ENCODE measurements at places on chromosomes 12 and 14. TPM values are rescaled to one million over a fixed set of nuclear protein-coding genes. Genes with fewer than 3 reads are reported as not detected.

Gene PYGL
- 58.6 TPM for total RNA-seq

Gene GPR84
- 0.34 TPM for total RNA-seq

Gene GYS2
- total RNA-seq: 0.16 TPM

Gene C1QL4
- total RNA-seq: not detected

Gene COPZ1
- 116 TPM for total RNA-seq

Gene GALNT6
- 9.9 TPM for total RNA-seq

Gene GRIP1
- 31.1 TPM for total RNA-seq

Gene INHBE
- total RNA-seq: 0.23 TPM

Gene TSHR
- not detected for total RNA-seq

GRCh38 chr12:291153-291723, 28.6 kb upstream of the SLC6A13 start:
- no peak for DNase-seq

GRCh38 chr12:2395354-2395977, 342.7 kb downstream of the CACNA1C start:
- DNase-seq: peak; percentile 51

GRCh38 chr14:83863042-83863774, 1666.7 kb upstream of the FLRT2 start:
- DNase-seq: no peak

DNA sequence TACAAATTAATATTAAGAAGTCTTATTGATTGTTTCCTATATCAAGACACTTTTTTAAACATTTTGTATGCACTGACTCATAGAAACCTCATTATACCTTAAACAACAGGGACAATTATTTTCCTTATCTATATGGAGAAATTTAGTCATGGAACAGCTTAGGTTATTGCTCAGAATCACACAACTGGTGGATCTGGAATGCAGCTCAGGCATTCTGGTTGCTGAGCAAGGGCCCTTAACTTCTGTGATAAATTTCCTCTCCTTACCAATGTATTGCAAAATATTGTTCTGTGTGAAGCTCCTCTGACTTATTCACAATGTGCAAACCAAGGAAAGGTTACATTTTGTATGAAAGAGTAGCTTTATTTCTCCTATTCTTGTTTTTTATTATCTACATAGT, 817.8 kb downstream of the LRFN5 start:
- DNase-seq: no peak

DNA sequence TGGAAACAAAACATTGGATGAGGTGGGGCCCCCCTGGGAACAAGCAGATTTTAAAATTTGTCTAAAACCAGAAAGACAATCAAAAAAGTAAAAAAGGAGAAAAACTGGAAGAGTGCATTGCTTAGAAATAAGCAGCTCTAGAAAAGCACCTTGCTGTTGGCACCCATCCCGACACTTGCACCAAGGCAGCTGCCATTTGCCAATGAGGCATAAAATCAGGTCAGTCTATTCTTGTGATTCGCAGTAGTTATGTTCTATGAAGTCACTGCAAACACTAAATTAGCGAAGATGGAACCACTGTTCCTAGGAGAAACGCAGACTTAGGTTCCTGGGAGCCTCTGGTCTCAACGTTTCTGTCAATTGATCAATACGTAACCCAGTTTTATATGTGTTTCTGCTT, 16.2 kb downstream of the VPS33A start:
- no peak for DNase-seq

DNA sequence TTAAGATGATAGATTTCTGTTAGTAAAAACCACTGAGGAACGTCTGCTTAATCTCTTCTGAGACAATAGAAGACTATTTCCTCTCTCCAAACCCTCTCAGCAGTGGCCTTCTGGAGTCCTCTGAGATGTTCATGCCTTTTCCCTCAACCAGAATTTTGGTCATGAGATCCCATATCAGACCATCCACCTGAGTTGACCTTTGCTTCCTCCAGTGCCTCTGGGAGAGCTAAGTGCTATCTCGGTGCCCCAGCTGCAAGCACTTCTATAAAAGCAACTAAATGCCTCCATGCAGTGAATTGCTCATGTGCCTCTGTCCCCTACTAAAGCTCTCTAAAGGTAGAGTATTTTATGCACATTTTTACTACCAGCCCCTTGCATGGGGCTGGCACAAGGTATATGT, 172.8 kb upstream of the BCL2L14 start:
- DNase-seq: no peak

DNA sequence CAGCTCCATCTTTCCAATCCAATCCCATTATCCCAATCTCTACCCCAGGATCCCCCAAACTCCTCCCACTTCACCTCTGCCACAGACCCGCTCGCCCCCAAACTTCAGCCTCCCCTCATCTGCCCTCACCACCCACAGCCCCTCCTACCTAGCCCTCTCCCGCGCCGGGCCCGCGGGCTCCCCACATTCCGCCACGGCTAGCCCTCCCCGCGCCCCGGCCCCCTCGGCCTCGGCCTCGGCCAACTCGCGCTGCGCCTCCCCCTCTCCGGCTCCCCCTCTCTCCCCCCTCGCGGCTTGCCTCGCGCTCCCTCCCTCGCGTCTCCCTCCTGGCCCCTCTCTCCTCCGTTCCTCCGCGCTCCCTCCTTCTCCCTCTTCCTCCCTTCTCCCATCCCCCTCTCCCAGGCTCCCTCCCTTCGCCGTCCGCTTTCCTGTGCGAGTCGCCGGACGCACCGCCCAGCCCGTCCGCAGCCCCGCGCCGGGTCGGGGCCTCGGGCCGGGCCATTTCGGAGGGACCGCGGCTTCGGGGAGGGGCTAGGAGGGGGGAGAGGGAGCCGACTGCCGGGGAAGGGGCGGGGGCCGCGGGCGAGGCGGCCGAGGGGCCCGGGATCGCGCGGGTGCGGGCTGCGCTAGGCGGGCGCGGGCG, at the start of gene ATN1:
ATN1 (plus strand) TSS at position 581 of the 643 bp plus-strand sequence. CDS start 6,043 bp downstream, outside the sequence.
- DNase-seq: peak; percentile 90

- no peak for DNase-seq
These were observed 300.9 kb upstream of the STXBP6 start for GRCh38 chr14:25350802-25351201.

- DNase-seq: no peak
These were observed 102.7 kb downstream of the ST8SIA1 start for GRCh38 chr12:22231836-22232235.

- no peak for DNase-seq
These were observed 188.8 kb downstream of the ESRRB start for GRCh38 chr14:76564471-76565422.

GRCh38 chr14:30132196-30132595, 204.5 kb upstream of the PRKD1 start:
- no peak for DNase-seq

DNA sequence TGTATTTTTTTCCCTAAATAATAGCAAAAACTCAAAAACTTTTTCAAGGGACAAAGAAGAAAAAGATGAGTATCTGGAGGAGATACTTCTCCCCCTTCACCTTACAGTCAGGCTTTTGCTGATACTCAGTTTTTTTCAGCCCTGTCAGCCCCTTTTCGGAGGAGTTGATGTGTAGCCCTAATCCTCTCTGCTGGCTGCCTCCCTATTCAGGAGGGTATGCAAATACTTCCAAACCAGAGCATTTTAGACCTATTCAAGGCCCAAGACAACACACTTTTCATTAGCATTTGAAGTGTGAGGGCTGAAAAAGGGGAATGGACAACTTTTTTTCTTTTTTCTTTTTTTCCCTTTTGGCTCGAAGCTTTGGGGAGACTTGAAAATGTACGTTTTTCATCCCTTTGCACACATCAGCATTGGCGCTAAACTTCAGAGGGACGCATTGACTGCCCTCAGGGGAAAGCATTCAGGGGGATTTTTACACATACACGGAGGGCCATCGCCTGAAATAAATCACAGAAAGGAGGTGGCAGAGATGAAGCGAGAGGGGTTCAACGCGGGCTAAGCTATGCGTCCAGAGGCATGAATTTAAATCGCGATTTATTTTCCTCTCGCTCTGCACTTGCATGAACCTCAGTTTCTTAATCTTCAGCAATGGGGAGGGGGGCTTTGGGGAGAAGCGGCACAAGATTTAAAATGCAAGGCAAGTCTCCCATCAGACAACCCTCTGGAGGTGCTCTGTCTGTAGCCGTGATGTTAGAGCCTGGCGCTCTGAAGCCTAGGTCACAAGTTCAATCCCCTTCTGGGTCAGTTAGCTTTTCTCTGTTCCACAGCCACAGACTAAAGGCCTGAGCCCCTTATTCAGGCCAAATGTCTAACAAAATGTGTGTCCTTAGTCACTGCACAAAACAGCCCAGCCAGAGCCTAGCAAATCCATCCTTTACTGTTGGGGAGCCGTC, 86.3 kb downstream of the ASCL1 start:
- no peak for DNase-seq

DNA sequence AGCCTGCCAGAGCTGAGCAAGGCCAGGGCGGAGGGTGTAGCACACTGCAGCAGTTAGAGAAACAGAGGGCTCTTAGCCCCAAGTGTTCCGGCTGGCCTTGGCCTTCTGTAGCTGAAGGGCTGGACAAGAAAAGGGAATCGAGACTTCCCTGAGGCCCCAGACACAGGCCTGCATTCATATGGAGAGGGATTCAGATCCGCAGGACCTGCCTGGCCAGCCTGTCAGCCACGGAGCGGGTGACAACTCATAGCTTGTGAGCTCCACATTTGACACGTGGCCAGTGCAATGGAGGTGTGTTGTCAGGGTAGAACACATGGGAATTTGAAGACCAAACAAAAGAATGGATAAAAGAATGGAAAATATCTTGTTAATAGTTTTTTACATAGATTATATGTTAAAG, 182.2 kb upstream of the GSC start:
- DNase-seq: no peak

DNA sequence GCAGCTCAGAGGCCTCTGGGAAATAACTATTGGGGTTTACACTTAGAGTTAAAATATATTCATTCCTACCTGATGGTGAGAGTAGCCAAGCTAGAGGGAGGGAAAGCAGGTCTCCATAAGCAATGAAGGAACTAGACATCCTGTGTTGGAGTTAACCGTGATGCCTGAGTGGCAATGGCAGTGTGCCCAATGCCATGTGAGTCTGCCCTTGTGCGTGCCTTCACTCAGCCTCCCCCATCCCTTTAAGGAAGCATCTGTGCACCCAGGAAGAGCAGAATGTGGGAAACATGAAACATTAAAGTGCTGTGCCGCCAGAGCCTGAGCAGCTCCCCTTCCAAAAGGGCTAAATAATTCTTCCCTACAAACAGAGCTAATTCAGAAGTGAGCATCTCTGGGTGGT, 76.3 kb downstream of the COX16 start:
- DNase-seq: no peak

DNA sequence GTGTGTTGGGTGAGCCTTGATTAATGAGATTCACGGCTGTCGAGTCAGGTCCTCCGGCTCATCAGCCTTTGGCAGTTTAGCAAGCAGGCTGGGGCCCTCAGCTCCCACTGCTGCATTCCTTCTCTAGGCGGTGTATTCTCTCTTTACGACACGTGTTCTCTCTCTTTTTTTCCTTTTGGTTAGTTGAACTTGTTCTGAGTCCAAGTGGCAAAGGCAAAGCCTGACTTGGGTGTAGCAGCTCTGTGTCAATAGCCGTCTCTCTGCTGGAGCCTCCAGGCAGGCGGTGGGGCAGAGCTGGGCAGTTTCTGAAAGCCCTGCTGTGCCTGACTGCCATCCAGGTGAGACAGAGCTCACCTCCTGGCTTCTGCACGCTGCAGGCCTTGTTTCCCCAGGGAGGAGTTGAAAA, 46.6 kb downstream of the SUSD6 start:
- peak; percentile 76 for DNase-seq

DNA sequence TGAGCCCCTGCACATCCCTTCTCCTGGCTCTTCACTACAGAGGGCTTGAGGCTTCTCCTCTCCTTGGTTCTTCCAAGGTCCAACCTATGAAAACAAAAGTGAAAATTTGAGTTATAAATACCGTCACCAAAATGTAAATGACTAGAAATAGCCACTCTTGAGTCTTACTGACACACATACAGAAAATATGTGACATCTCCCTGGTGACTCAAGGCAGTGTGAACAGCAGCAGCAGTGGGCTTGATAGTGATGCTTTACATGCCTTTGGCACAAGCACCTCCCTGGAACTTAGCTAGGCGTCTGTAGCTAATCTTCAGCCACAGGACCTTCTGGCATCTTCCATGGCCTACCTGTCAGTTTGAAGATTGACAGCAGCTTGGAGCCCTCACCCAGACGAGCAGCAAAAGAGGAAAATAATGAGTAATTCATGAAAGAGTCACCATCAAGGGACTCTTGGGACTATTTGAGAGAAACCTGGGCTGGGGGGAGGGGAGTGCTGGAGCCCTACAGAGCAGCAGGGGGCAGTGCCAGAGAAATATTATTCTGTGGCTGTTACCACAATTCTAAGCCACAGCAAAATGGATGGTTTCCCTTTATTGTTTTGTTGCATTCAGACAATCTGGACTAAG, 158.0 kb downstream of the KCNK10 start:
- no peak for DNase-seq

GRCh38 chr12:47202176-47202575, 122.4 kb upstream of the AMIGO2 start:
- no peak for DNase-seq

DNA sequence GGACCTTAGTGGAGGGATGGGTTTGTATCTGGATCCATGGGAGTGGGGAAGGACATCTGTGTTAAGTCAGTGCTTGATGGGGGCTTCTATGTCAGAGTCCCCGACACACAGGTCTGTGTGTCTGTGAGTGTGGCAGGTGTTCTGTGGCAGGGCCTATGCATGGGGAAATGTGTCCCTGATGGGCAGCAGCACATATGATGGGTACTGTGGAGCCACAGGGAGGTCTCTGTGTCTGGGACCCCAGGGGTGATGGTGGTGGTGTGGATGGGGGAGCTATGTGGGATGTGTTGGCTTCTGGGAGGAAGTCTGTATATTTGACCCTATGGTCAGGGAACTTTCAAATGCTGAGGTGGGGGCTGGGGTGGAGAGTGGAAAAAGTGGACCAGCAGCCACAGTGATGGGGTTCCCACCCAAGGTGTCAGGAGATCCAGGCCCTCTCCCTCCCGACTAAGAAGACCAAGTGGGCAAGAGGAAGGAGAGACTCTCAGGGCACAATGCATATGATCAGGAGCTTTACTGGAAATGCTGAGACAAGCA, 16.5 kb downstream of the KRT7 start:
- no peak for DNase-seq

- DNase-seq: no peak
These were observed 36.4 kb upstream of the GARIN6 start for GRCh38 chr12:99611117-99611516.

DNA sequence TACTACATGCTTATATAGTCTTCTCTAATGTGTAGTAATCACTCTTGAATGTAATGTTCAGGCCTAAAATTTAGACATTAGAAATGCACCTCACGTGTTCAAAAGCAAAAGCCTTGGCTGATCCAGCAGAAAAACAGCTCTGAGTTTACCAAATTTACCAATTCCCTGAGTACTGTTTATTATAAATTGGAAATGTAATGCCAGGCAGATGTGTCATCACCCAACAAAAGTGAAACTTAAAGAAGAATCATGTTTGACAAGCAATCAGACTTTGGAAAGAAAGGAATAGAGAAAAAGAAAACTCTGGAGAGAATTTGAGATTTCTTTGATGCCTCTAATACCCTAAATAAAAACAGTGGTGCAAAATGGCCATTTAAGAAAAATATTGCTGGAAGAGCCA, 26.5 kb upstream of the STRAP start:
- no peak for DNase-seq

- no peak for DNase-seq
These were observed 886 bp upstream of the PRICKLE1 start for GRCh38 chr12:42590330-42590934.
